GOT3 (cell line): ENCODE measurements at places on chromosomes 12 and 14.

DNA sequence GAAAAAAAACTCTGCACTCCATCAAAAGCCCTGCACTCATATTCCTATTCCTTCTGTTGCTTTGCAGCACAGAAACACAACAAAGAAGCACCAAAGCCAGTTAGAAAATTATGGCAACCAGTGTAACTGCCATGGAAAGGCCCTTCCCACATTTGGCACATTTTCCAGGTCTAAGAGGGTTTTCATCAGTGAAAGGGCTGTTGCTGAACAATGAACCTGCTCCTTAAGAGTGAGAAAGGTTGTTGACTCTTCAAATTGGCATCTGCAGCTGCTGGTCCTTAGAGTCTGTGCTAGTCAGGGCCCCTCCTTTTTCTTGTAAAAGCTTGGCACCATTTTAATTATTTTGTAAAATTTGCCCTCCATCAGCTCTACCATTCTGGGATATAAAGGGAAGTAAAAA is 378.7 kb upstream of the KITLG start:
- DNase-seq: no peak

DNA sequence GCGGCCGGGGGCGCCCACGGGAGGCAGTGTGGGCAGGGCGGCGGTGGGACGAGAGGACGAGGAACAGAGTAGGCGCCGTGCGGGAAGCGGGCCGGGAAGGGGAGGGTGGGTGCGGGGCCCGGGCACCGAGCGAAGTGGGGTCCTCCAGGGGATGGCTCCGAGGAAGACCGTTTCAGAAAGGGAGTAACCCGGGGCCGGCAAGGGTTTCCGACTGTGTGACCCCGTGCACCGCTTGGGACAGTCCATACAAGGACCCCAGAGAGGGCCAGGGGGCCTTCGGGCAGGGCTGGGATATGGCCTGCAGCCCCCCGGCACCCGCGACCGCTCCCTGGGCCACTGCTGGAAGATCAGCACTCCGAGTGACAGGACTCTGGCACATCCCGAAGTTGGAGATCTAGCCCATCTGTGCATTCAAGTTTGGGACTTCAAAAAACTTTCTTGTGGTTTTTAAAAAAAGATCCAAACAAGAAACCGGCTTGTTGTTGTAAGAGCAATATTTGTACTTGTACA is 448 bp downstream of the TSPAN9 start:
- no peak for DNase-seq

DNA sequence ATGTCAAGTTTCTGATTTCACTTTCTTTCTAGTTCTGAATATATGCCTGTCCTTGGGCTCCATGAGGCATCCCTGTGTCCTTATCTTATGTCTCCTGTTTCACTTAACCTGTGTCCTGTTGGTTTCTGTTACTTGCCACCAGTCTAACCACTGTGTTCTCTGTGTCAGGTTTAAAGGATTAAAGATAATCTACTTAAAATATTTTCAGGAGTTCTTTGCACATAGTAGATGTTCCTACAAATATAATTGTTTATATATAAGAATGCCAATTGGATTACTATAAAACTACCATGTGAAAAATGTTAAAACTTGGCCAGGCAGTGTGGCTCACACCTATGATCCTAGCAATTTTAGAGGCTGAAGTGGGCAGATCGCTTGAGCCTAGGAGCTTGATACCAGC is 406.4 kb downstream of the CCER1 start:
- no peak for DNase-seq

DNA sequence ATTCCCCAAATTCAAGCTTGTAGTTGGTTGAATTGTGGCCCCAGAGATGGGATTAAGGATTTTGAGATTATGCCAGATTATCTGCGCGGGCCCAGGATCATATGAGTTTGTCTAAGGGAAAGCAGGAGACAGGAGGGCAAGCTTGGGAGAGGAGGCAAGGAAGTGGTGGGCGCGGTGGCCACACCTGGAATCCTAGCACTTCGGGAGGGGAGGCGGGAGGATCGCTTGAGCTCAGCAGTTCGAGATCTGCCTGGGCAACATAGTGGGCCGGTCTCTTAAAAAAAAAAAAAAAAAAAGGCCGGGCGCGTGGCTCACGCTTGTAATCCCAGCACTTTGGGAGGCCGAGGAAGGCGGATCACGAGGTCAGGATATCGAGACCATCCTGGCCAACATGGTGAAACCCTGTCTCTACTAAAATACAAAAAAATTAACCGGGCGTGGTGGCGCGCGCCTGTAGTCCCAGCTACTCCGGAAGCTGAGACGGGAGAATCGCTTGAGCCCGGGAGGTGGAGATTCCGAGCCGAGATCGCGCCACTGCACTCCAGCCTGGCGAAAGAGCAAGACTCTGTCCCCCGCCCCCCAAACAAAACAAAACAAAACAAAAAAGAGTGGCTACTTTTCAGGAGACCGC is 881 bp upstream of the PUS1 start:
- no peak for DNase-seq

DNA sequence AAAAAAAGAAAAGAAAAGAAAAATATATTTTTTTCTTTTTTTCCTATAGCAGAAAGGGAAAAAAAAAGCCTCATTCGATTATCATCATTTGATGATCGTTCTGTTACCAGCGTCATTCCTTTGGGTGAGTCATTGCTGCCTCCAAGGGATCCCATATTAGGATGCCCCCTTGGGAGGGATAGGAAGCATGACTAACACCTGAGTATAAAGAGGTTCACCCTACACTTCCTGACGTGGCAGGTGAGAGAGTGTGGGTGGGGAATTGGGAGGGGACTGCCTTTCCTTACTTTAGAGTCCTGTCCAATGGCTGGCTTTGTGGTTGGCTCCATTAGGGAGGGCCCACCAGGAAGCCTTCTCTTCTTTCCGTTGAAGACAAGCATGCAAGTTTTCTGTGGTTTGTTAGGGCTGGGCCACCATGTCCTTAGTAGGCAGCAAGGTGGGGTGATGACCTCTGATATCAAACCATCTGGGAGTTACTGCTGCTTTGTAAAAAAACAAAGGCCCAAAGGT is 56.1 kb upstream of the FUT8 start:
- DNase-seq: no peak

DNA sequence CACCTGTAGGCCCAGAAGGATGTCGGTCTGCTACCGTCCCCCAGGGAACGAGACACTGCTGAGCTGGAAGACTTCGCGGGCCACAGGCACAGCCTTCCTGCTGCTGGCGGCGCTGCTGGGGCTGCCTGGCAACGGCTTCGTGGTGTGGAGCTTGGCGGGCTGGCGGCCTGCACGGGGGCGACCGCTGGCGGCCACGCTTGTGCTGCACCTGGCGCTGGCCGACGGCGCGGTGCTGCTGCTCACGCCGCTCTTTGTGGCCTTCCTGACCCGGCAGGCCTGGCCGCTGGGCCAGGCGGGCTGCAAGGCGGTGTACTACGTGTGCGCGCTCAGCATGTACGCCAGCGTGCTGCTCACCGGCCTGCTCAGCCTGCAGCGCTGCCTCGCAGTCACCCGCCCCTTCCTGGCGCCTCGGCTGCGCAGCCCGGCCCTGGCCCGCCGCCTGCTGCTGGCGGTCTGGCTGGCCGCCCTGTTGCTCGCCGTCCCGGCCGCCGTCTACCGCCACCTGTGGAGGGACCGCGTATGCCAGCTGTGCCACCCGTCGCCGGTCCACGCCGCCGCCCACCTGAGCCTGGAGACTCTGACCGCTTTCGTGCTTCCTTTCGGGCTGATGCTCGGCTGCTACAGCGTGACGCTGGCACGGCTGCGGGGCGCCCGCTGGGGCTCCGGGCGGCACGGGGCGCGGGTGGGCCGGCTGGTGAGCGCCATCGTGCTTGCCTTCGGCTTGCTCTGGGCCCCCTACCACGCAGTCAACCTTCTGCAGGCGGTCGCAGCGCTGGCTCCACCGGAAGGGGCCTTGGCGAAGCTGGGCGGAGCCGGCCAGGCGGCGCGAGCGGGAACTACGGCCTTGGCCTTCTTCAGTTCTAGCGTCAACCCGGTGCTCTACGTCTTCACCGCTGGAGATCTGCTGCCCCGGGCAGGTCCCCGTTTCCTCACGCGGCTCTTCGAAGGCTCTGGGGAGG is at the start of gene LTB4R:
Gene LTB4R (plus strand): TSS at position 857 of the 959 bp plus-strand sequence. CDS start 4,150 bp downstream, outside the sequence.
- DNase-seq: peak; percentile 28

GRCh38 chr12:1289371-1290155 is 298.5 kb downstream of the ERC1 start:
- no peak for DNase-seq
